Cardiac muscle cell (in vitro differentiated cells and primary cell): ENCODE measurements at places on chromosomes 2 and 18. TPM values are rescaled to one million over a fixed set of nuclear protein-coding genes. Genes with fewer than 3 reads are reported as not detected.
A peak's percentile ranks its signal among the peaks of the same experiment; 100 is the strongest.

DNA sequence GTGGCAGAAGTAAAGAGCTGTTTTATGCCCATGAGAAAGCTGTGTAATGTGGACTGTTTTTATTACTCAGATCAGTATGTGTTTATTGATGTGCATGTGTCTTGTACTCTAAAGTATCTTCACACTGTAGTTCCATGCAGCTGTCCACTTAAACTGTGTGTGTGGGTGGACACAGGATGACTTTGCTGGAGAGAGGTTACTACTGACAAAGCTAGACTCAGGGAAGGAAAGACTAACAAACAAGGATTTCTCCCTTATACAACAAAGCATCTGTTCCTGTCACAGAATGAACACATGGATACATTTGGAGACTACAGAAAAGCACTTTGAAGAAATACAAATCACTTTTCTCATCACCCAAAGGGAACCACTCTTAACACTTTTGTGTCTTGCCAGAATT is 10.0 kb downstream of the FHOD3 start:
- no peak for DNase-seq

- no peak for DNase-seq
Observed at GRCh38 chr2:151534001-151534400, 124.3 kb downstream of the RIF1 start.

DNA sequence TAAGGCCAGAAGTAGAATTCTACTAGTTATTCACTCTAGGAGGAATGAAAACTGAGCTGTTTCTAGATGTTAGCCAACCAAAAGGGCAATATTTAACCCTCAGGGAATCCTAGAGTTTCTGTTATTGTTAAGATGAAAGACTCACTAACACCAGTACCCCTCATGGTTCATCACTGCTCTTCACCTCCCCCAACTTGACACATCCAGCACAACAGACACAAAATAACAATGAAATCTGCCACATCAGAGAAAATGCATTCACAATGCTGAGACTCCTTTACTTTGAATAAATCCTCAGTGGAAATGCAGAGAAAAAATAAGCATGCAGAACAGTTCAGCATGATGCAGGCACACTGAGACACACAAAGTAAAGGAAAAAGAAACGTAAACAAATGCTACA is 111.3 kb downstream of the RIF1 start:
- DNase-seq: no peak

DNA sequence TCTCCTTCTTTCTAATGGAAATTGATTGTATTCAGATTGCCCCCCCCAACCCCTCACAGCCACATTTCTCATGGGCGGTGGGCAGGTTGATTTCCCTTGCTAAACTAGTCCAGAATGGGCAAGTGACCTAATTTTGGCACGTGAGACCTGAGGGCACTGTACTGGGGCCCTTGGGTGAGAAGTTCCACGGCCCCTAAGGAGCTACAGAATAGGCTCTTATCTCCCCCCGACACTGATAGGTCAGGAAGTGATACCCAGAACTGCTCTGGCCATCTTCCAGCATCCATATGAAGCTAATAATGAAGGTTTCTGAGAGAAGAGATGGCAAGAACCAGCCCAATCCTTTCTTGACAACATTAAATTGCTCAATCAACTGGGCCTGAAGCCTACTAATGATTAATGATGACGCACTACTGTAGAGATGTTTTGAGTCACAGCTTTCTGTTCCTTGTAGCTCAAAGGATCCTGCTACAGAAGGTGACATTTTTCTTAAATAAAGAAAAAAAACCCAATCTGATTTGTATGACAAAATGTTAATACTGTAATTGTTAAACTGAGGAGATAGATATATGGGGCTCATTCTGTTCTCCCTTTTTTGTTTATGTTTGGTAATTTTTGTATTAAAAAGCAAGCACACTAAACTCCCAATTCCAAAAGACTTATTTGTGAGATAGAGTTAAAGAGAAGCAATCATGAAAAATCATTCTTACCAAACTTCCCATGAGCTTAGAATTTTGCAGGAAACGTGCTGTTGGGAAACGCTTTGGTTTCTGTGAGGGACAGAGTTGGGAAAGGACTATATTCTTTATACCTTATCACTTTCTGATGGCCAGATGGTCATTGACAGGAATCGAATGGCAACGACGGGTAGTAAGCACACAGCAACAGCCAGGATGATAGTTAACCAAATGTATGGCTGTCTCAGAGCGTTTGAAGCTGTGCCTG is 28.2 kb upstream of the NARS1 start:
- peak; percentile 87 for DNase-seq

CRACDL gene
- 0.04 and 0.06 TPM in 2 replicates for total RNA-seq

DNA sequence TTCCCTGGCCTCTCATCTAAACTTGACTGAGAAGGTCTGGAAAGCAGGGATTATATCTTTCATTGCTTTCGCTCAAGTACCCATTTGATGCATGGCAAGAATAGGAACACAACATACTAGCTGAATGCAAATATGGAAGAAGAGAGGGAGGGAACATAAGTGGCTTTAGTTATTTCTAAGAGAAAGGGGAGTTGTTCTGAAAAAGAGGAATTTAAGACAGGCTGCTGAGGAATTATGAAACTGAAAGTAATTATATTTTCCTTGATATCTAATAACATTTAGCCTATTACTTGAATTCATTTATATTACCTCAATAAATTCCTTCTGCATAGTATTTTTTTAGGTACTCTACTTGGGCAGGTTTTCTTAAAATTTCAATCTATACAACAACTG is 105.8 kb upstream of the TTN start:
- no peak for DNase-seq

L3MBTL4 gene
- total RNA-seq: 5.8 and 7.7 TPM in 2 replicates

VAMP8 gene
- 8.3 and 15.7 TPM in 2 replicates for total RNA-seq

- DNase-seq: peak; percentile 52
Observed at GRCh38 chr2:196277002-196277401, 105.6 kb upstream of the STK17B start.

REG3G gene
- total RNA-seq: not detected in 2 replicates

- no peak for DNase-seq
Observed at GRCh38 chr18:22286585-22286984, 117.2 kb downstream of the GATA6 start.

DNA sequence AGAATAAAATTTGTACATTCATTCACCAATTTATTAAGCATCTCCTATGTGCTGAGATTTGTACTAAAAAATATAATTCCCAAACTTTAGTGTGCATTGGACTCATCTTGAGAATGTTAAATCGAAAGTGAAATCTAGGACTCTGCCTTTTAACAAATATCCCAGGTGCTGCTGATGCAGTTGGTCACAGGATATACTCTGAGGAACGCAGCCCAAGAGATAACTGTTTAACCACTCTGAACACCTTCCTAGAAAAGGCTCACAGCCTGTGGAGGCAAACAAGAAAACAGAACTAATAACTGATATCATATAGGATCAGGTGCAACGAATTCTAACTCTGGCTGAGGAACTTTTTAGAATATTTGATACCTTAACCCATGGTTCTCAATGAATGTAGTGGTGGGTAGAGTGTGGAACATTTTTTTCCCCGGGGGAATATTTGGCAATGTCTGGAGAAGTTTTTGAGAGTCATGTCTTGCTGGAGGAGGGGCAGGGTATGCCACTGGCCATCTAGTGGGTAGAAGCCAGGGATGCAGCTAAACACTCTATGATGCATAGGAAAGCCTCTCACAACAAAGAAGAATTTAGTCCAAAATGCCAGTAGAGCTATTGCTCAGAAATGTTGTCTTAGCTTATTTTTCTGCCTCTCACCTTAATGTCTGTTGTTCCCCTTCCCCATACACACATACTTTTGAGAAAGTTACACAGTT is 96.5 kb downstream of the EHBP1 start:
- DNase-seq: no peak

C18orf54 gene
- 1.3 and 2.5 TPM in 2 replicates for total RNA-seq

- DNase-seq: no peak
Observed at GRCh38 chr2:191015239-191015638, 1.3 kb upstream of the STAT1 start.

- DNase-seq: no peak
Observed at GRCh38 chr2:11827547-11827946, 81.1 kb downstream of the LPIN1 start.

LIPG gene
- 1.5 and 3.3 TPM in 2 replicates for total RNA-seq

- peak; percentile 98 for DNase-seq
Observed at GRCh38 chr2:235940330-235940729, 227.9 kb downstream of the GBX2 start.

FECH gene
- total RNA-seq: 91.2 and 94.5 TPM in 2 replicates

CHRNG gene
- 0.04 TPM in 1 of 2 replicates, not detected in the other for total RNA-seq

FAM124B gene
- 0.30 TPM in 1 of 2 replicates, not detected in the other for total RNA-seq

SLC5A7 gene
- total RNA-seq: 0.04 and 0.06 TPM in 2 replicates

GRCh38 chr2:127398239-127398590 is 10.4 kb upstream of the MAP3K2 start:
- DNase-seq: peak; percentile 87

KCTD1 gene
- total RNA-seq: 20.2 and 23.1 TPM in 2 replicates

- no peak for DNase-seq
Observed at GRCh38 chr2:70328921-70329561, 27.2 kb upstream of the FAM136A start.

- DNase-seq: no peak
Observed at GRCh38 chr18:62258616-62259015, 66.5 kb upstream of the TNFRSF11A start.

ACAA2 gene
- 68.7 and 81.3 TPM in 2 replicates for total RNA-seq

GRCh38 chr18:40698129-40698528 is 1256.9 kb upstream of the PIK3C3 start:
- no peak for DNase-seq

GRCh38 chr18:48137374-48138081 is 207.1 kb upstream of the SMAD2 start:
- DNase-seq: no peak

DNA sequence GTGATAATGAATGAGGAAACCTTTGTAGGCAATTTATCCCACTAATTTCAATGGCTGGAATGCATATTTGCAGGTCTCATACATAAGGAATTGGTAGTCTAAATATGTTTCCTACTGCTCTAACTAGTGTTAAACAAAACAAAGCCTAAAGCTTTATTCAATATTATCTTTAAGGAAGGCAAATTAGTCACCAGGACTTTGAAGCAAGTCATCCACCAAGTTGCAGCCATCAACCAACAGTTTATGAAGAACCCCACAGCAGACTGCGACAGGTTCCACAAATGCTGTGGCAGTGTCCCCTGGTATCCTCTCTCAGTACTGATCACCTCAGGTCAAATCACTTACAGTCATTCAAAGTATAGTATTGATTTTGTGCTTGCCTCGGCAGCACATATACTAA is 181.5 kb upstream of the ZFP36L2 start:
- no peak for DNase-seq

DNA sequence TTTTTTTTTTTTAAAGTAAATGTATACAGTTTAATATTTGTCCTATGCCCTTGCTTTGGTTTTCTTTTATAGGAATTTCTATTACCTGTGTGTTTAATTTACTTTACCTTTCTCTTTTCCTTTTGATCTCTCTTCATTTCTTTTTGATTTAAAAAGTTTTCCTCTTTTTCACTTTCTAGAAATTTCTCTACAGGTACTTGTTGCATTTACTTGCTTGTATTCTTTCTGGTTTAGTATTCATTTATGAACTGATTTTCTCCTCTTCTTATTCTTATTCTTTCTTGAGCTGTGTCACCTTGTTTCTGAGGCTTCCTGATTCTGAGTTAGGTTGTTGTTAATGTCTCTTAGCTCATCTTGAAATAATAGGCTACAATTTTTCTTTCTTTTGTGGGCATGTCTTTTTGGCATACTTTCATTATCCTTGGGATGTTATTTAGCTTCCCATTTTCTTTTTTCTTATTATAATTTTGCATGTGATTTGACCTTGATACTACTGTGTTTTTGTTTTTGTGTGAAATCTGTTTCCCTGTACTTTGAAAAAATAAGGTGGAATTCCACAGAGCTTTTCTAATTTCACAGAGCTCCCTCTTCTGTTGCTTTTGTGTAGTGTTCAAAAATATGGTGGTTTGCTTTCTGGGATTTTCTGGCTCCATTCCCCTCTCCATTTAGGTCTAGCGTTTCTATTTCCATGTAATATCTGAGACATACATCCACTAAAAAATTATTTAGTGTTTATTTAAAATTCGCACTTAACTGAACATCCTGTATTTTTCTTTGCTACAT is 25.5 kb upstream of the ALMS1 start:
- peak; percentile 23 for DNase-seq

DNA sequence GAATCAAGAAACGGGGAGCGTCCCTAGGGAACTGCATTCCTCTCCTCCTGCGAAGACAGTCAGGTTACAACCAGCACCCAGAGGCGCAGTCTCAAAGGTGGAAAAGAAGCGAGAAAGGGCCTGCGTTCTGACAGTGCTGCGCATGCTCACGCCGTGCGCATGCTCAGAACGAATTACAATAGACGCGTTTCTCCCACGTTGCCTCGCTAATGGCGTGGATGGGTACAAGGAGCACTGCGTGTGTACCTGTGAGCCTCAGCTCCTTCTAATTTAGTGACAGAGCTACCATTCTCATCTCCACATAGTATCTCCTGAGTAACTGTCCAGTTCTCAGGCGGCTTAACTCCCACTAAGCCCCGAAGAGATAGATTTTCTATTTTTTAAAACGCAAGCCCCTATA is 448.8 kb downstream of the TXNL1 start:
- DNase-seq: no peak

FOXI3 gene
- total RNA-seq: not detected in 2 replicates

DNA sequence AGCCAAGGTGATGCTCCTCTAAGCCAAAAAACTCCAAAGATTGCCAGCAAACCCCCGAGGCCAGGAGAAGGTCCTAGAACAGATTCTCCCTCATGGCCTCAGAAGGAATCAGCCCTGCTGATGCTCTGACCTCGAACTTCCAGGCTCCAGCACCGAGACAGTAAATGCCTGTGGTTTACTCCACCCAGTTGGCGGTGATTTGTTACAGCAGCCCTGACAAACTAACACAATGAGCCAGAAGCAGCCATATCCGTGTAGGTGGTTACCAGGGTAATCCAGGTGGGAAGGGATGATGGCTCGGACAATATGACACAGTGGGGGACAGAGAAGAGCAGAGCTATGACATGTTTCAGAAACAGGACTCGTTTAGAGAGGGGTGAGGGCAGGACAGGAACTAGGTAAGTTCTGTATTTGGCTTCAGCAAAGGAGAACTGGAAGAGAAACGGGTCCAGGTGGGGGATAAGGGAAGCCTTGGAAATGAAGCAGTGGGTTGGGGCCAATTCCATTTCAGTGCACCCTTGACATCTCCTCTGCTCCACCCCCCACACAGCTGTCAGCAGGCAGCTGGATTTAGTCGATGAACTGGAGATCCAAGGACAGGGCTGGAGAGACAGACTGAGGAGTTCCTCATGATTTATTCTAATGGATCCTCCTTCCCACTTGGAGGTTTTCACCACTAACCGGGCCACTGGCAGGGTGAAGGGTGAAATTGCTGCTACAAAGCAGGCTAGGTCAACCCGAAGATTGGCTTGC is 179.7 kb upstream of the SH3BP4 start:
- peak; percentile 25 for DNase-seq

- no peak for DNase-seq
Observed at GRCh38 chr2:116435648-116436047, 1378.8 kb upstream of the DDX18 start.
